NB4 (cell line): ENCODE measurements at places on chromosomes 2 and 18.

DNA sequence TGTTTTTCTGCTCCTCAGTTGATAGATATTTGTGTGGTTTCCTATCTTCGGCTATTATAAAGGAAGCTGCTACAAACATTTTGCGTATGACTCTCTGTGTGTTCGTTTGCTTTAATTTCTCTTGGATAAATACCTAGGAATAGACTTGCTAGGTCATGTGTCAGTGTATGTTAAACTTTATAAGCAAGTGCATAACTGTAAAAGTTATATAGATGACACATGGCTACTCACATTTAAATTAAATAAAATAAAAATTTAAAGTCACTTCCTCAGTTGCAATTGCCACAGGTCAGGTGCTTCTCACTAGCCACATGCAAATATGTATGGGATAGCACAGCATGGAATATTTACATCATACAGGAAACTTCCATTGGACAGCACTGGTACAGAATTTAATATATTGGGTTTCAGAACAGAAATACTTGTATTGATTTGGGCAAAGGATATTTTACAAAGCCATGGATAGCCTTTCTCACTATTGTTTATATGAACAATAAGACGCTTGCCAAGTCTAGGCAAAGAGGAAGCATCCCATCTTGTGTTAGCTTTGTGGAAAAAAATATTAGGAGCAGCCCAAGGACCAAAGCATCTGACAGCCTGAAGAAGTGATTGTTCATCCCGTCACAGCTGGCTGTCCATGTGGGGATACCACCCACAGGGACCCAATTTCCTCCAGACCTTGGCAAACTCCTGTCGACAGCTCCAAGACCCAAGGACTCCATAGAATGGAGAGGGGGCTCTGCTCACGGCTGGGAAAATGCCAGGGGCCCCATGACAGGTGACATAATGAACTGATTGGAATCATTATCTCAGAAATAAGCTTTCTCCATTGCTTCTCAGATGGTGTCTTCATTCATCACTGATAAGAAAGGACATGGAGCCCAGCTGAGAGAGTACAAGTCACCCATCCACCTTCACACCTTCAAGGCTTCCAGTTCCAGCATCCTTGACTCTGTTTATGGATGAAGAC is 196.7 kb downstream of the SH3BP4 start:
- no peak for DNase-seq

DNA sequence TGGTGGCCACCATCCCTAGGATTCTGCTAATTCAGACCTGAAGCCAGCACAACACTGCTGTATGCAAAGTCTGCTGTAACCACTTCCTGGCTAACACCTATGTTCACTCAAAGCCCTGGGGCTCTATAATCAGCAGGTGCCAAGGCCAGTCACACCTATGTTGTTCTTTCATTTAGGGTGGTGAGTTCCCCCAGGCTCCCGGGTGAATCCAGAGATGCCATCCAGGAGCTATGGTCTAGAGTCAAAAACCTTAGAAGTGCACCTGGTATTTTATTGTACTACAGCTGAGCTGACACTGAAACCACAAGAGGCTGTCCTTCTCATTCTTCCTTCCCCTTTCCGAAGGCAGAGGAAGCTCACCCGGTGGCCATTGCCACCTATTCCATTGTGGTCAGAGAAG is 46.2 kb upstream of the CCDC141 start:
- no peak for DNase-seq

- DNase-seq: no peak
These were observed 195.5 kb downstream of the TTC32 start for GRCh38 chr2:19706332-19706731.

DNA sequence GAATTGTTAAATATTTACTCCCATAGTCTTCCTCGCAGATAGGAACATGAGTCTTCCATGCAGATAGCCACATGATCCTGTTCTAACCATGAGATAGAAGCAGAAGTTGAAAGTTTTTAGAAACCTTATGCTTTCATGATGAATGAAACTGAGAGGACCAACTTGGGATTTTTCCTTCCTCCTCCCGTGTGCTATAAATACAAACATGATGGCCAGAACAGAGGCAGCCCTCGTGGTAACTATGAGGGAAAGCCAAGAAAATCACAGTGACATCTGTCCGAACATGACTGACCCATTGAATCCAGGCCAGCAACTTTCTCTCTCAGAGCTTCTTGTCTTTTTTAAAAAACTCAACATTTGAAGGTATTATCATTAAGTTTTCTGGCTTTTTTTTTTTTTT is 78.5 kb downstream of the ACAA2 start:
- DNase-seq: no peak

- no peak for DNase-seq
These were observed 238.7 kb downstream of the VAPA start for GRCh38 chr18:10152475-10152874.

DNA sequence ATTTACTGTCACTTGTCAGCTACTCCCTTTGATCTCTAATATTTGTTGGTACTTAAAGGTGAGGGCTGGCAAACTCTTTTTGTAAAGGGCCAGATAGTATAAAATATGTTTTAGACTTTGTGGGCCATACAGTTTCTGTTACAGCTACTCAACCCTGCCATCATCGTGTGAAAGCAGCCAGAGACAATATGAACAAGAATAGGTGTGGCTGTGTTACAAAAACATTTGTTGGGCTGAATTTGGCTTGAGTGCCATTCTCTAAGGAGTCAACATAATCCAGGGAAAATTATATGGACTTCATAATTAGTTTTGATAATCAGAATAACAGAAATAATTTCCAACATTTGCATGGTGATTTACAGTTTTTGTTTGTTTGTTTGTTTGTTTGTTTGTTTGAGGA is 190.6 kb downstream of the LTBP1 start:
- DNase-seq: no peak

- no peak for DNase-seq
These were observed 78.3 kb downstream of the RTP5 start for GRCh38 chr2:241947876-241948275.

DNA sequence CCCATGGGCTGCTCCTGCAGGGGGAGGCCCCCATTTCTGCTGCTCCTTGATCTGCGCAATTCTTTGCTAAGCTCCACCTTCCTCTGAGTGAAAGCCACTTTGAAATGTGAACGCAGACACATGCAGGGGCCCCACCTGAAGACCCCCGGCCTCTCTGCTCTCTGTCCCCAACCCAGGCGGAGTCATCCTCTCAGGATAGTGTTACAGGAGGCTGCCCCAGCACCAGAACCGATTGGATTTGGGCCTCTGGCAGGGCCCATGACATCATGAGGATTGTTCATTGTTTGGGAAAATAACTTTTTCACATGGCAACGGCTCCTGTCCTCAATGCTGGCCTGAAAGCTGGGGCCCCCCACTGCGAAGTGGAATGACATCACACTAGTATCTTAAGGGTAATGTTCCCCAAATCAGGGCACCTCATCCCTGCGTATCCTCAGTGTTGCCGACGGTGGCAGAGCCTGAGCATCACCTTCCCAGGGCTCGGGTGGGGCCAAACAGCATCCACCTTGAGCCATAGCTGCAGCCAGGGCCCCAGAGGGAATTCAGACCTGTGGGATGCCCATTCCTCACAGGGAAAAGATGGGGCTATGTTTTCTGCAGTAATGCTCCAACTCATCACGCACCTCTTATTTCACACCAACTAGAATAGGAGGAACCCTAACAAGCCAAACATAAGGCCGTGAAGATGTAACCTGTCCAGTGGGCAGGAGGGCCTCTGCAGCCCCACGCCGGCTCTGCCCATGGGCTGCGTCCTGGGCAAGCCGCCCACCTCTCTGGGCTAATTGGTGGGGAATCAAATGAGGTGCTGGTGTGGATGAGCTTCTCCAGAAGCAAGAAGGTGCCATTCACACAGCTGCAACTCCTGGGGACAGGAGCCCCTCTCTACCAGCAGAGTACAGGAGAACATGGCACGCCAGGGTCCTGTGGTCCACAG is 2.7 kb upstream of the ERFE start:
- no peak for DNase-seq

GRCh38 chr2:100029460-100029859 is 112.9 kb downstream of the AFF3 start:
- DNase-seq: no peak
